ENCODE measurements at places on chromosomes 1 and 21.

- DNase-seq: no peak
Measured at GRCh38 chr1:59043796-59044195, 253.1 kb upstream of the FGGY start.

DNA sequence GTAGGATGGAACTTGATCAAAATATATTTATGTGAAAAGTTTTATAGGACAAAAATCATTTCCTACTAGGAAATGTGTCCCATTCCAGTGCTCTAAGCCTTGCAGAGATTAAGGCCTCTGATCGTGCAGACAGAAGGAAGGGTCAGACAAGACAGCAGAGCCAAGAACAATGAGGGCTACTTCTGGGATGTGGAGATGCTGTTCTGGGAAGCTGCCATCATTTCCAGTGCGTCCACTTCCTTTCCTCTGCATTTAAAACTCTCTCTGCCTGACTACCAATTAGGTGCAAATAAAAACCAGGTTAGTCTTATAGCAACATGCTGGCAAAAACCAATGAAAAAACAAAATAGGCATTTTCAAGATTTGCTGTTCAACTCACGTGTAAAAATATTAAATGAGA is 36.1 kb downstream of the BEND5 start:
- DNase-seq: no peak

- no peak for DNase-seq
Measured at GRCh38 chr1:18646091-18646785, 15.6 kb downstream of the PAX7 start.

- no peak for DNase-seq
Measured at GRCh38 chr1:59393211-59394180, 96.6 kb downstream of the FGGY start.

DNA sequence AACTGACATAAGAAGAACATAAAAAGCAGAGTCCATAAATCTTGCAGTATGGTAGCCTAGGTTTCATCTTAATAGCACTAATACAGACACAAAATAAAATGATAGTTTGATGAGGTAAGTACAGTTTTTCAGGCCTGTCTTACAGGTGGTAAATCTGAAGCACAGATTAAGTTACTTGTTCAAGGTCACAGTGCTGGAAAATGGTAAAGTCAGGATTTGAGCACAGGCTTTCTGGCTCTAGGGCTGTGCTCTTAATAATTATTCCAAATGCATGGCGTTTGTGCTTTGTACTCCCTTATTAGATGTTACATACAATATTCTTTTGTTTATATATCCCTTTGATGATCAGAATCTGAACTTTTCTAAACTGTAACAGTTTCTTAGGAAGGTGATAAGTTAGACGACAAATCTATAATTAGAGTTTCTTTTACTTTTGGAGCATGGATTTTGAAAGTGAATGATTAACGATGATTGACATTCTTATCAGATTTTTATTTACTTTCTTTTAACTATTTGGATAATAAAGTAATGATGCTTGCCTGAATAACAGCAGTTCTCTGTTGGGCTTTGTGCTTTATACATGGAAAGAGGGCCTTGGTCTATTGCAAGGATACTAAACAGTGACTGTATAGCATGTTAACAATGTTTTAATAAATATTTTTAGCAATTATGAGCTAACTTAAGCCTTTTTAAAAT is 101.5 kb upstream of the CACYBP start:
- no peak for DNase-seq

DNA sequence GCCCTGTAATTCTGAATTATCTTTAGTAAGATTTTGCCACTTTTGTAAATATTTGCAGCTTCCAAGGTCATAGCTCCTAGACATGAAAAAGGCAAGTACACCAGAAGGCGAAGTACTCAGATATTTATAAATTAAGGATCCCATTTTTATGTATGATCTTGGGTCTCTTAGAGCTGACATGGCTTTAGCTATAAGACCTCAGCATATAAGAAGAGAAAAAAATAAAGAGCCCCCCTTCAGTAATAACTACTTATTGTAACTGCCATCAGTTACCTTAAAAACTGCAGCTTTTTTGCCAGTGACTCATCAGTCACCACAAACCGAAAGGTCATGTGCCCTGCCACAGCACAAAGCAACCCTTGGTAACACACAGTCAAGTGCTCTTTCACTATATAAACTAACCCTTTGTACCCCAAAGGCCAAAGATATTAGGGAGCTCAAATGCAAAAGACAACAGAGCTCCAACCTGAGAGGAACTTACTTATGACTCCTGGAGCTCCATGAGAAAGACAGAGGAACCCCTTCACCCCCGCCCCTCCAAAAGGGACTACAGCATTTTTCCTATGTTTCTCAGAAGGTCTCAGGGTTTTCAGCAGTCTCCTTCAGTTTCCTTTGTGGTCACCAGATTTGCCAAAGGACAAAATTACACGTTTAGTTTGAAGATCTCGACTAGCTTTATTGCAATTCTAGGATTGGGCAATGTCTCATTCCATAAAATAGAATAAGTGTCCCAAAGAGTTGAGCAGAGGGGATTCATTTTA is 219.8 kb upstream of the DUSP10 start:
- DNase-seq: no peak

DNA sequence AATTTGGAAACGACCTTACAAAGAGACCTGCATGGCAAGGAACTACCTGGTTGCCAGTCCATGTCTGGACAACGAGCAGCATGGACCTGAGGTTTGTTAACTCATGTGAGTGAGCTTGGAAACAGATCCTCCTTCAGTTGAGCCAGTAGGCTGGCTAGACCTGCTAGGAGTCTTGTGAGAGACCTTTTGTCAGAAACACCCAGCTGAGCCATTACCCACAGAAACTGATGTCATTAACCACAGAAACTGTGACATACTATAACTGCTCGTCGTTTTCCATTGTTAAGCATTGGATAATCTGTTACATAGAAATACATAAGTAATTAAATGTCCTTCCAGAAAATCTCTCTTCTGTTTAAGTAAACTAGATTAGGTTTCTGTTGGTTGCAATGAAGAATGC is 211.1 kb upstream of the C21orf91 start:
- DNase-seq: no peak

- DNase-seq: no peak
Measured at GRCh38 chr1:20126806-20127440, 7.6 kb upstream of the PLA2G2D start.

- DNase-seq: no peak
Measured at GRCh38 chr21:17783003-17783402, 36.2 kb downstream of the C21orf91 start.

GRCh38 chr1:12249181-12249580 is 19.4 kb downstream of the VPS13D start:
- no peak for DNase-seq

DNA sequence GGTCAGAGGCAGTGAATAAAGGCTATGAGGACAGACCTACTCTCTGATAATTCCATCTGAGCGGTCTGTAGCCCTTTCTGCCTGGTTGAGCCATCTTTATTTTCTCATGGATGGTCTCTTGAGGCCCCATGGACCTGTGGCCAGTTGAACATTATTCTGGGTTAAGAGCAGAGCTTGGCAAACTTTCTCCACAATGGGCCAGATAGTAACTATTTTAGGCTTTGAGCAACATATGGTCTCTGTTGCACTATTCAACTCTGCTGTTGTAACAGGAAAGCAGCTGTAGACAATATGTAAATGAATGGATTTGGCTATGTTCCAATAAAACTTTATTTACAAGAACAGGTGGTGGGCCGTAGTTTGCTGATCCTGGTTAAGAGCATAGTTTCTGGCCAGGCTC is 62.7 kb downstream of the KAZN start:
- no peak for DNase-seq

- DNase-seq: no peak
Measured at GRCh38 chr1:203505526-203506204, 11.7 kb downstream of the OPTC start.

DNA sequence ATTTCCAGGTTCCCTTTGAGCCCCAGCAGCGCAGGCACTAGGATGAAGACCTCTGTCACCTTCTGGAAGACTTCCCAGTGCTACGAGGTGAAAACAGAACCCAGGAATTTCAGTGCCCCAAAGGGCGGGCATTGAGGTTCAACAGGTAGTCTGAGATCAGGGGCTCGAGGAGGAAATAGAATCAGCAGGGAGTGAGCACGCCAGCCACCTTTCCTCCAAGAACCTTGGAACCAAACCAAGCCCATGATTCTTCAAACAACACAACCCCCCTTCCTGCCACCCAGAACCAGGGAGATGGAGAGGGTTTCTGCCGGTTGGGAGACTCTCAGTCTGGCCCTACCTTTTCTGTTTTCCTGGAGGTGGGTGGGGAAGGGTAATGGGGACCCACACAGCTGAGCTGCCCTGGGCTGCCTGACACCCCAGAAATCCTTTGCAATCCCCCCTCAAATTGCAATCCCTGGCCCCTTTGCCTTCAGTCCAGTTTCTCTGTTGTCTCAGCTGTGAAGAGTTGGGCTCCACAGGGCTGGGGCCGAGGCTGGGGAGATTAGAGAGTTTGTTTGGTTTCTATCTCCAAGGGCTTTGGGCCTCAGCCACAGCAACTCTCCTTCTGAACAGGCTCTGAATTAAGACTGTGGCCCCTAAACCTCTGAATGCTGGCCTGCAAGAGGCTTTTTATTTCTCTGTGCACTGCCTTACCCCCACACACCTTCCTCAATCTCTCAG is 11.9 kb downstream of the SLC41A1 start:
- no peak for DNase-seq

DNA sequence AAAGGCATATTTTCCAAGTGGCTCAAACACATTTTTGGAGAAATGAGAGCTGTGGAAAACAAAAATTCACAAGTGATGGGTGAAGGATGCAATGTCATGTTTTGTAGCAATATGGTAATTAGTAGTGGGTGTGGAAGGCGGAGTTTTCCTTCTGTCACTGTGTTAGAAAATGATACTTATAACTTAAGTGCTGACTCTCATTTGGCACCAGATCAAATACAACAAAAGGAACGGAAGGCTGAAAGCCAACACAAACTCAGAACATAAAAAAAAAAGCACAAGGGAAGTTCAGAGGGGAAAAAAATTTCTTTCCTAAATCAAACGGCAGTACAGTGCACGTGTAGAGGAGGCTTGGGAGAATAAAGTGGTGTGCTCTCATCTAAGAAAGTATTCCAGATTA is at the start of gene TNFSF18:
TNFSF18 (minus strand) TSS at position 77 of the 400 bp plus-strand sequence; CDS start at position 32, 45 bp downstream.
- DNase-seq: no peak

DNA sequence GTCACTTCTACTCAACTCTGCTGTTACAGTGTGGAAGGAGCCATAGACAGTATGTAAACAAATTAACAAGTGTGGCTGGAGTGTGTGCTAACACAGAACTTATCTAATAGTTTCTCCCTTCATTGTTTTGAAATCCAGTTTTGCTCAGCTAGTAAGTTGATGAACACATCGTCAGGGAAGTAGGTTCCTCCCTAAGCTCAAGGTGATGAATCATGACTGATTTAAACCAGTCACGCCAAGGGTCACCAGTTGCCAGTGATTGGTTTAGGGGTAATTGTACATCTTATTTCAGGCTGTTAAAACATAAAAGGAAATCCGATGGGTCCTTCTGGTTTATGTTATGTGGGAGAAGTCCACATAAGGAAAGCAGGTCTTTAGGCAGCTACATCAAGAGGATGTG is 97.0 kb upstream of the CHODL start:
- DNase-seq: no peak

DNA sequence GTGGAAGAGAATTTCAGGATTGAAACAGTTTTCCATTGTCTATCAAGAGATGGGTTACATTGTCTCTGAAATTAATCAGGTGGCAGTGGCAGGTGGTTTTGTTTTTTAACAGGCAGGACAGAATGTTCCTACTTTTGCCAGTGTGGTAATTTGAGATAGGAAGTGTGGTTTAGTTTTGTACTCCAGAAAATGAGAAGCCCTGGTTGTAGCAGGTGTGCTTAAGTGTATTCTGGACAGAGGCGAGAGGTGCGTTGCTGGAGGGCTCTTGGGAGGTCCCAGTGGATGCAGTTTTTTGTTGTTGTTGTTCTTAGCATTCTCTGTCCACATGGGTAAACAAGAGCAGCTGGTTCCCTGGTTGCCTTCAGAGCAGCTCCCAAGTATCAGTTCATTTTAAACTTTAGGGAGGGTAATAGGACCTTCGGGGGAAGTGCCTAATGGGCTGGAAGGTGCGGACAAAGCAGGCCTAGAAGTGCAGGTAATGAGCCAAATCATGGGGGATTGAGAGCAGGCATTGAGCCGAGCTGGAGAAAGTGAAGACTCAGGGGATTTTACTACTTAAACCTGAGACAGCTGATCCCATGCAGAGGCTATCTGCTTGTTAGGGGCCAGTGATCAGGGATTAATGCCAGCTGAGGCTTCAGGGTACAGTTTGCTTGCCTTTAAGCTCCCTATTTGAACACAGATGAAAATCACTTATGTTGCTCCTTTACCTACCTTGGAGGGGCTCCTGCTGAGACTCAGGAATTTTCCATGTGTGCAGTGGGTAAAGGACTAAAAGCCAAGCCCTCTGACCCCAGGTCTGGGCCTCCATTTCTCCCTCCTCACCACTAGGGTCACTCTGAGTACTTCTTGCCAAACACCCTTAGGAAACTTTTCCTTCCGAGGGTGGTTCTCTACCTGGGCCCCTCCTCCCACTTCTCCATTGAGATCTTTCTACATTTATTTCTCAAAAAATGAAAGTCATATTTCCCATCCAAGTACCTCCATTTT is 6.1 kb downstream of the PFKFB2 start:
- DNase-seq: no peak

- no peak for DNase-seq
Measured at GRCh38 chr1:230351983-230352382, 74.1 kb downstream of the PGBD5 start.

- no peak for DNase-seq
Measured at GRCh38 chr1:87435484-87435883, 106.8 kb downstream of the LMO4 start.

DNA sequence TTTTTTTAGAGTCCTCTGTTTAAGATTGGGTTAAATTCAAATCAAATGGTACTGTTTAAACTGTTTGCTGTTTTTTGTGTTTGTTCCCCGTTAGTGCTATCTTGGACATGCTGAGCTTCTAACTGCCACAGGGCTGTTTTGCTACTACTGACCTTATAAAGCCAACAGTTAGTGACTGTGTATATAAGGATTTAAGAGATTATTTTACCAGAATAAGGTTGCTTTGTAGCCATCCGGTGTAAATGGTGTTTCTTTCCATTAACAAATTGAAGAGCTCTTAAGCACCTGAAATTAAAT is 37.0 kb downstream of the ZNF281 start:
- no peak for DNase-seq

GRCh38 chr21:36791695-36792470 is 93.0 kb downstream of the SIM2 start:
- DNase-seq: no peak

DNA sequence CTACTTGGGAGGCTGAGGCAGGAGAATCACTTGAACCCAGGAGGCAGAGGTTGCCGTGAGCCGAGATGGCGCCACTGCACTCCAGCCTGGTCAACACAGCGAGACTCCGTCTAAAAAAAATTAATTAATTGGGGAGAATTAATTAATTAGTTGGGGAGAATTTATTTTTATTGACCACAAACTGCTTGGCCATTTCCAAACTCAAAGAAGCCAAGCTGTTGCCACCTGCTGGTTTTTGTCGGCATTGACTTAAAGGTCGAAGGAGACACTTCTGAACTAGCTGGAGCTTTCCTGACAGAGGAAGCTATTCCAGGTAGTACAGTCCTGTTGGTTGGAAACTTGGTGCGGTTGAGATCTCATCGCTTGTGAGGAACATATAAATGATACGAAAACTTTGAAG is 13.1 kb downstream of the MAP1LC3C start:
- DNase-seq: no peak

GRCh38 chr1:226677027-226678020 is 61.8 kb downstream of the ITPKB start:
- DNase-seq: no peak

- DNase-seq: no peak
Measured at GRCh38 chr1:54819733-54820132, 18.6 kb upstream of the TTC22 start.

All from vagina (tissue), 2 donors.